ENCODE measurements at places on chromosomes 11 and 22.

- no peak for DNase-seq
Measured at GRCh38 chr22:19106886-19107729, 15.1 kb downstream of the DGCR2 start.

DNA sequence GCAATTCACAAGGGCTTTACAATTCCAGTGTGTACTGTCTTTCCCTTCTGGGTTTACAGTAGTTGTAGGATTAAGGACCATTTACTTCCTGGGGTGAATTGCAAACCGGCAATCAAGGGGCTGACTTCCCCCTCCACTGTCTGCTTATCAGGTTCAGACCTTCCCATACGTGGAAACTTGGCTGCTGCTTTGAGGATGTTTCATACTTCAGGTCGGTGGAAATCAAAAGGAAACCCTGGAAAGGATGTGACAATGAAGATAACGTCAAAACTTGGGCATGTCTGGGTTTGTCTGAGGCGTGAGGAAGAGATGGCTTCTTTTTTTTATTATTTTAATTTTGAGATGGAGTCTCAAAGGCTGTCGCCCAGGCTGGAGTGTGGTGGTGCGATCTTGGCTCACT lies 2.1 kb upstream of the RTCB start:
- no peak for DNase-seq

GRCh38 chr11:102120437-102120973 lies 10.3 kb downstream of the YAP1 start:
- no peak for DNase-seq

DNA sequence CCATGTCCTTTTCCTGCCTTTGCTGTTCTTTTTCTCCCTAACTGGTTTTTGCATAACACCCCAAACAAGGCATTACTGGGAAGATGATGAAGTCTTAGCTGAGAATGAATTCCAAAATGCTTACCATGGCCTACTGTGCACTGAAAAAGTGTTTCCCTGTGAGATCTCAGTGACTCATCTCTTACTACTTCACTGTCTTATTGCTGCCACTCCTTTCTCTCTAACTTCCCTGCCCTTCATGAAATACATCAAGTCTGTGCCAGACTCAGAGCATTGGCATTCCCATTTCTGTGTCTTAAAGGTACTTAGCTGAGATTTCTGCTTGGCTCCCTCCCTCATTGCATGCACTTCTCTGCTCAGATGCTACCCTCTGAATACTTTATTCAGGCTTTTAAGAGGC lies 49.1 kb upstream of the MUC15 start:
- DNase-seq = no peak

DNA sequence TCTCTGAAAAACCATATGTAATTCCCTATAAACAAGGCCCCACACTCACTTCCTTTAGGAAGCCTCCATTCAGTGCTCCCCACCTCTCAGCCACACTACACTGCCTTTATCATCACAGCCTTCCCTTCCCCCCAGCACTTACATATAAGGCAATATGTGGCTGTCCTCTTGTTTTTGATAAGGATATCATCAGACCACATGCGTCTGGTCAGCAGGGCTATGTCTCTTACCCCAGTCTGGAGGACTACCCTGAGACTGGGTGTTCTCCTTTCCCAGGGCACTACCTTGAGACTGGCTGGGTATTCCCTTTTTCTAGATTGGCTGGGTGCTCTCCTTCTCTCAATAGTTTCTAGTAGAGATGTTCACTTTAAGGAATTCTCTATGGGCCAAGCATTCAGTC lies 7.8 kb downstream of the KCNE3 start:
- DNase-seq = no peak

- DNase-seq = no peak
Measured at GRCh38 chr22:38222797-38223119, 21.0 kb downstream of the MAFF start.

GRCh38 chr22:25598609-25599008 lies 34.1 kb downstream of the GRK3 start:
- DNase-seq = no peak

DNA sequence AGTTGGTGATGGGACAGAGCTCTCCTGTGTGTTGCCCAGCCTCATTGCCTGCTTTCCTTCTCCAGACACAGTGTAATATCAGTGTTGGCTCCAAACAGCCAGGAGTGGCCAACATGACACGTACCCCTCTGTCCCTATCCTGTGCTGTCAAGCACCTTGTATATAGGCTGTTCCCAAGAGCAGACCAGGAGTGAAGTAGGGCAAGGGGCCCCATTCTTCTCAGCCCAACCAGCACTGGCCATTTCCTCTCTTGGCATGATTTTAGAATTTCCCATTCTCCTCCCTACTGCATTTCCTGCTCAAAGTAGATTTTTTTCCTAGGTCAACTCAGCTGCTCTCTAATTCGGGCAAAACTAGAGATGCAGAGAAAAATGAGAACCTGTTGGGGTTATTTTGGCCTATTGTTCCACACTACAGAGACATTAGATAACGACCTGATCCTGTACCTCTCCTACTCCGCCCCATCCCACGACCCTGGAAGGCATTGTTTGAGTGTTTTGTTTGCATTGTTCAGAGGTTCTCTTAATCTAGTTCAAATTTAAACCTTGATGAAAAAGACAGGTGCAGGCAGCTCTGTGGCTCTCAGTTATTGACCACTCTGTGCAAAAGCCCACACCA lies 95.6 kb downstream of the RASSF10 start:
- DNase-seq = no peak

GRCh38 chr22:24290459-24290858 lies 19.8 kb downstream of the SPECC1L start:
- no peak for DNase-seq

DNA sequence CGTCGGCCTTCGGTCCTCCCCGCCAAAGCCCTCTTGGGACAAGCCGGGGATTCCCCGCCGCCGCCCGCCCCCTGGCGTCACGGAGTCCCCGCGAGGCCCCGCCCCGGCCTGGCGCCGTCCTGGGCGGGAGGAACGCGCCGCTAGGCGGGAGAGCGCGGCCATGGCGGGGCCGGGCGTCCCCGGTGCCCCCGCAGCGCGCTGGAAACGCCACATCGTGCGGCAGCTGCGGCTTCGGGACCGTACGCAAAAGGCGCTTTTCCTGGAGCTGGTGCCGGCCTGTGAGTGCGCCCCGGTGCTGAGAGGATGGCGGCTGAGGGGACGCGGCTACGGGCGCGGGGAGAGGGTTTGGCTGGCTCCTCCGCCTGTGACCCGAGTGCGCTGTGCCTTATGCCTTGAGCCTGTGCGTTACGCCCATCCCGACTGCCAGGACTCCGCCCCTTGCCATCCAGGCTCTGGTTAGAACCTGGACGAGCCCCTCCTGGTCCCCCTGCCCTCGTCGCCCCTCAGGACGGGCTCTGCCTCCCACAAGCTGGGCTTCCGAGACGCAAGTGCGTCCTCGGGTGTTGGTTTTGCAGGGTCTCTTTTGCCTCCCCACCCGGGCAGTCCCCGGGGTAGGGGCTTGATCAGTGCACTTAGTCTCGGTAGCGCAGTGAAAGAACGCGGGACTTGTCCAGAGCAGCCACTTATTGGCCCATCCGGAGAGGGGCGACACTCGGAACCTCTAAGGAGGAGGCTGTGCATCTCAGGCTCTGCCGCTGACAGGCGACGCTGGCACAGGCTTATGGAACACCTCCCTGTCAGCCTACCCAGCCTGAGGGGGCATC lies at the start of gene ATG16L2:
Gene ATG16L2, plus strand, starts transcription at position 126 of the 824 bp plus-strand sequence. Its CDS starts 35 bp downstream, at position 161.
- DNase-seq = peak; percentile 89

GRCh38 chr11:117835576-117835975 lies 11.0 kb upstream of the FXYD2 start:
- no peak for DNase-seq

DNA sequence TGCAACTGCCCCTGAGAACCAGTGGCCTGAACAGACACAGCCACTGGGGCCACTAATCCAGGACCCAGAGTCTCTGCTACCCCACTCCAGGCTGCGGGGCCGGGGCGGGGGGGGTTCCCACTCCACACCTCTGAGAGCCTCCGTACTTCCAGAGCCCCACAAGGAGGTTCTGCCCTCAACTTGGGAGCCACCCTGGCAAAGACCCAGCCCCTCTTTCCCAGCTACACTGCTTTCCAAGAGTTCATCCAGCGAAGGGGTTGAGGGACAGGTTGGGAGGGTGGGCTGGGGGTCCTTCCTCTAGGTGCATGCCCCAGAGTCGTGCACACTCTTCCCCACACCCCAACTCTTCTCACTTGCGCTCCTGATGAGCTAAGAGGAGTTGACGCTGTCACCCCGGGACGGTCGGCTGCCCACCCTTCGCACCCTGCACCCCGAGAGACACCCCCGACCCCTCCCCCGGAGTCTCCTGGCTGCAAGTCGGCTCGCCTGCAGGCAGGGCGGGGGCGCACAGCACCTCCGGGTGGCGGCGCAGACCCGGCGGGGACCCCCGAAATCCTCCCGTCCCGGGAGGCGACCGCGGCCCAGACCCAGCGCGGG lies 531 bp downstream of the RAB3IL1 start:
- DNase-seq = no peak

DNA sequence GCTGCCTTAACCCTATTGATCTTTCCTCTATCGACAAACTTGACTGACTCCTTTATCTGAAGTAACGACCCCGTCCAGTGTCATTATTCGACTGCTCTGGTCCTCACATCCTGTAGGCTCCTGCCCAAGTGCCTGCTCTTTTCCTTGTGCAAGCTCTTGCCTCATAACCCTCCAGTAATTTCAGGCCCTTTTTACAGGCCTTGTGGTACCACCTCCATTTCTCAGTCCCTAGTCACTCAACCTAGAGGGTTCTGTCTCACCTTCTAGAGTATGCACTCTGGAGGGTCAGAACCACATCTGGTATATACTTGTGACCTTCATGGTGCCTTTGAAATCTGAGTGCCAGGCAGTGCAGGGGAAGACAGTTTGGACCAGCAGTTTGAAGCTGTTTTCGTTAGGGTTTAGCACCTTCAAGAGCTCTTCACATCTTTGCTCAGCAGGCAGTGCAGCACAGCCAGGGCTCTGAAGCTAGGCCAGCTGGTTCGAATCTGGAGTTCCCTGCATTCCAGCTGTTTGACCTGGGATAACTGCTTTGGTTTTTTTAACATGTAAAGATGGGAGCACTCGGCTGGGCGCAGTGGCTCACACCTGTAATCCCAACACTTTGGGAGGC lies 11.2 kb downstream of the SNRPD3 start:
- no peak for DNase-seq

- DNase-seq = no peak
Measured at GRCh38 chr11:65692367-65692766, 19.7 kb upstream of the KAT5 start.

- DNase-seq = peak; percentile 3
Measured at GRCh38 chr22:49957826-49958365, 2.7 kb upstream of the PIM3 start.

GRCh38 chr11:1852877-1853276 lies at the start of gene LSP1:
Gene LSP1, plus strand, starts transcription at chr11:1853084. Its CDS starts 61 bp downstream, at chr11:1853145.
- peak; percentile 88 for DNase-seq

GRCh38 chr11:112922606-112923005 lies 38.6 kb upstream of the NCAM1 start:
- no peak for DNase-seq

DNA sequence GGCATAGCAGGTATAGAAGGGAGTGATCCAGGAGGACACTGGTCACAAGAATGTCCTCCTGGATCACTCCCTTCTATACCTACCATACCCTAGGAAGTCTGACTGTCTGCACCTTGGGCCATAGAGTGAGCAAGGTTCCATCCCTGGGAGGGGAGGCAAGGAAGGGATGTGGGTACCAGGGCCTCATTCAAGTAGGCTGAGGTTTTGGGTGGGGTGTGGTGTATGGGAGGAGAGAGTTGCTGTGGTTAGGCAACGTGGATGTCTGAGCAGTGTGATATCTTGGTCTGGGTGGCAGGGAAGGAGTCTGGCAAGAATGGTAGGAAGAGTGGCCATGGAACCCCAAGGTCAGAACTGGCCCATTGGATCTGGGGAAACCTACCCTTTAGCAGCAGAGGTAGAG lies 13.2 kb downstream of the PPFIBP2 start:
- no peak for DNase-seq

GRCh38 chr22:41907436-41908401 lies 7.2 kb downstream of the SHISA8 start:
- no peak for DNase-seq

DNA sequence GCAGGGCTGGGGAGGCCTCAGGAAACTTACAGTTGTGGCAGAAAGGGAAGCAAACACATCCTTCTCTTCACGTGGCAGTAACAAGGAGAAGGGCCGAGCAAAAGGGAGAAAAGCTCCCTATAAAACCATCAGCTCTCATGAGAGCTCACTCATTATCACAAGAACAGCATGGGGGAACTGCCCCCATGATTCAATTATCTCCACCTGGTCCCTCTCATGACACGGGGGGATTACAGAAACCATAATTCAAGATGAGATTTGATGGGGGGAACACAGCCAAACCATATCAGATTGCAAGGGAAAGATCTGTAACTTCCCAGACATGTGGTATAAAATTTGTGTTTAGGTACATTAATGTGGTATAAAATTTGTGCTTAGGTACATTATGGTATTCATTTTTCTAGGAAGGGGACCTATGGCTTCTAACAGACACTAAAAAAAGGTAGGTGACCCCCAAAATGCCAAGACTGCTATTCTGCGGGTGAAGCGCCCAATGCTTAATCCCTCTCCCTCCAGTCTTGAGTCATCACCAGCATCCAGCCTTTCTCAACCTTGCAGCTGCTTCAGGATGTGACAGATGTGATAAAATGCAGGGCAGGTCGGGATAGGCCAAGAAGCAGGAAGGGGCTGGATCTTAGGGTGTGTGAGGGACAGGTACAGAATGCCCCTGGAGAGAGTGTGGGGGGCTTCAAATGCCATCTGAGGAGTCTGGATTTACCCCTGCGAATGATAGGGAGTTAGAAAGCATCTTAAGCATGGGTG lies 57.7 kb upstream of the AMPD3 start:
- DNase-seq = no peak

DNA sequence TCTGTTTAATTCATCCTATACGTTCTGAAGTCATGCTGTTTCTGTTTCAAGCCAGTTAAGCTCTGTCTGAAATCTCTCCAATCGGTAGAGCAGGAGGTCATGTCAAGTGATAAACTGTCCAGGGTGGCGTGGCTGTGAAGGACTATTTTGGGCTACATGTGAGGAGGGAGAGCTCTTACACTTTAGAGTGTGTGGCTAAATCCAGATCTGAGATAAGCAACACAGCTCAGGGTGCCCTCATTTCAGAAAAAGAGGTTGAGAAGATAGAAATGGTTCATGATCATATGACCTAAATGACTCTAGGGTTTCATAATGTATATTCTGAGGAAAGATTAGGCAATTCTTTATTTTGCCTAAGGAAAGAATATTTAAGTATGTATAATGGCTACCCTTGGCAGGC lies 8.4 kb downstream of the BLID start:
- no peak for DNase-seq

DNA sequence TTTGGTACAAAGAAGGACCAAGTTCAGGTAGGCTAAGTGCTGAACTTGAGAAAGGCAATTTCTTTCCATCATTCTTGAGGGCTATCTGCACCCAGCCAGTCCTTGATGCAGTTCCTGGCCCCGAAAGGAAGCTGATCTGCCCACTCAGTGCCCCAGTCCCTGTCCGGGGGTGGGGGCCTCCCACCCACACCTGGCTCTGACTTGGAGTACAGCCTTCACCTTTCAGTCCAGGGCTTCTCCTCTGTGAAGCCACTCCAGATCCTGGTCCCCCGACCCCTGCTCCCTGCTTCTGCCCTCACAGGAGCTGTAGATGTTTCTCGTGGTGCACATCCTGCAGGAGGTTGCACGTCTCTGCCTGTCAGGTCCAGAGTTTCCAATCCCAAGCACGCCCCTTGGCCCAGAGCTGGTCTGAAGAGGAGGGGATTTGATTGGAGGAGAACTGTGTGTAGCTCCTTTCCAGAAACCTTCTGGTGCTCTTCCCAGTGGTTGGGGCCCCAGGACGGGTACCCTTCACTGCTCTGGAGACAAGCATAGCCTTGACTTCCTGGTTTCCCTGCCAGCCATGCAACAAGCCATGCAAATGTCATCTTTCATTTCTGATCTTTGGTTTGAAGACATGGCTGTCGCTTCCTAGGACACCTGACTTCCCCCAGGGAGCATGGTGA lies 75.3 kb downstream of the BCR start:
- DNase-seq = no peak

- DNase-seq = peak; percentile 72
Measured at GRCh38 chr22:41447435-41448188, 1.0 kb upstream of the TOB2 start.
